Activated CD4-positive, alpha-beta T cell treated with anti-CD3 and anti-CD28 coated beads, Interleukin-2, Interleukin-6, amounts not matched to agents 100 ng/mL and 50 ng/mL, durations not matched to agents 16 hours and 8 hours (primary cell): ENCODE measurements at places on chromosomes 12 and 14.

- no peak for DNase-seq
Observed at GRCh38 chr12:121822393-121823100, 18.7 kb downstream of the SETD1B start.

DNA sequence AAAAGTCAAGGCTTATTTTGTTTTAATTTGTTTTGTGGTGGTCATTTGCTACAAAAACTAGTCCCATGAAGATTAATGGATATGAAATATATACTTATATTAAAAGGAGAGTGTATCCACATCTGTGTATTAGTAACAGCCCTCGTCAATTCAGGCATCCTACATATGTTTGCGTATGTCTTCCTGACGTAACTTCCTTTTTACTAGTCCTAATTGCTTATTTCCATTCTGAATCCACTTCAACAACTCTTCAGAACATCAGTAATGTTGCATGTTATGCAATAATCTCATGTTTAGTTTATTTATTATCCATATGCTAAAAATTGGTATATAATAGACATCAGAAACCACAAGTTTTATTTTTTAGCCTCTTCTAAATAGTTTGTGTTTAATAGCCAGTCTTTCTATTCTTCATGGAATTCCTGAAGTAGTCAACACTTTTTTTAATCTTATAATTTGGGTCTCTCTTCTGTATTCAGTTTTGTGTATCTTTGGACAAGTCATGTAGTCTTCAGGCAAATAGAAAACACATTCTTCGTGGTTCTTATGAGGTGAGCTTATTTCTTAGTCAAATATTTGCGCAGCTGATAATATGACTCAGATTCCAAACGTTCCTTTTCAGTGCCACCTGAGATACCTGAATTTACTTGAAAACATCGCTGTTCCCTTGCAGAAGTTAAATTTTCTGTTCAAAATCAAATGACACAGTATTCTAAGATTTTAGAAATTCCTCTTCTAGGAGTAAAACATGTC is 268.6 kb downstream of the CCDC59 start:
- no peak for DNase-seq

- DNase-seq: no peak
Observed at GRCh38 chr14:67569011-67569650, 30.9 kb downstream of the PIGH start.

- DNase-seq: no peak
Observed at GRCh38 chr12:108296945-108297344, 42.2 kb downstream of the CMKLR1 start.

- DNase-seq: no peak
Observed at GRCh38 chr14:28297559-28297958, 469.0 kb upstream of the FOXG1 start.

- no peak for DNase-seq
Observed at GRCh38 chr14:92513966-92514843, 624 bp downstream of the RIN3 start.

DNA sequence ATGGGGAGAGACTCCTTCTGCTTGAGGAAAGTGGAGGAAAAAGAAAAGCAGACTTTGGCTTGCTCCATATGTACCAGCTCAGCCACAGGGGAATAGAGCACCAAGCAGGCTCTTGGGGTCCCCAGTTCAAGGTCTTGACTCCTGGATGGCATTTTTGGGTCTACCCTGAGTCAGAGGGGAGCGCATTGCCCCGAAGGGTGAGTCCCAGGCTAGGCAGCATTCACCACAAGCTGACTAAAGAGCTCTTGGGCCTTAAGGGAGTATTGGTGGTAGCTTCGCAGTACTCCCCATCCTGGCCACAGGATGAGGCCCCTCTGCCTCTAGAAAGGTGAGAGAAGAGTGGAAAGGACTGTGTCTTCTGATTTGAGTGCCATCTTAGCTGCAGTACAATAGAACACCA is 19.8 kb upstream of the UNC79 start:
- no peak for DNase-seq

GRCh38 chr12:101027200-101027599 is 182.8 kb downstream of the SLC5A8 start:
- no peak for DNase-seq

GRCh38 chr14:67679006-67679405 is 4.6 kb upstream of the VTI1B start:
- no peak for DNase-seq

GRCh38 chr14:68293404-68293803 is 473.8 kb downstream of the RAD51B start:
- no peak for DNase-seq

DNA sequence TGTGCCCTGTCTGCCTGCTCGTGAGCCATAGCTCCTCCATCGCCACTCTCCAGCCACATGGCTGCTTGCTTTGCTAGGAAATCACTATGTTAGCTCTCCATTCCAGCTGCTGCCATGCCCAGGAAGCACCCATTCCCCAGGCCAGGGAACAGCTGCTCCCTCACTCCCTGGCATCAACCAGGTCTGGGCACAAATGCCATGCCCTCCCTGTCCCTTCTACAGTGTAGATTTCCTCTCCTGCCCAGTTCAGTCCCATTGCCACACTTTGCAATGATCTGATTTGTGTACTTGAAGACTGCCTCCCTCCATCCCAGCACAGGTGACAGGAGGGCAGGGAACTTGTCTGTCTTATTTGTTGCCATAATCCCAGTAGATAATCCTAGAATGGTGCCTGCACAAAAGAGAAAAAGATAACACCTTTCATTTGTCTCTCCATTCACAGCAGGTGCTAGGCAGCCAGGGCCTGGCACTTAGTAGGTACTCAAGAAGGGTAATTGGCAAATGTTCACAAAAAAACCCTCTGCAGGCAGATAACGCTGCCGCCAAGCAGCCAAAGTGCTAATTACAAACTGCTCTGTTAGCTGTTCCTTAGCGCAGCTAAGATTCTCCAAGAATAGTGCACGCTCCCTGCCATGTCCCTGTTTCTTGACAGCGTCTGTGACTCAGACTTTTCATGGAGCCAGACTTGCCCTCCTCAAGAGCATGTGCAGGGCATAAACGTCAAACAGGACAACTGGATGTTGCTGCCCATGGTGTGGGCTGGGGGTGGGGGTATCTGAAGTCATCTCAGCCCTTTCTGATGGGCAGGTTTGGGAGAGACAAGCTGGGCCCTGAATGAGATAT is 69.1 kb downstream of the ARL6IP4 start:
- DNase-seq: no peak

- no peak for DNase-seq
Observed at GRCh38 chr12:3511760-3512159, 20.8 kb downstream of the PRMT8 start.

GRCh38 chr12:106302401-106303201 is at the start of gene TCP11L2:
TSS of gene TCP11L2 (plus strand) at chr12:106302733. CDS start at chr12:106311076, 8,343 bp downstream.
- peak; percentile 88 for DNase-seq
